RWPE2 (cell line): ENCODE measurements at places on chromosomes 13 and 19.
A peak's percentile ranks its signal among the peaks of the same experiment; 100 is the strongest.

- DNase-seq: no peak
- H3K4me1 ChIP-seq: no peaks in the 10 kb centered on the region
- no peak overlapping the region for H3K27ac ChIP-seq
- H3K4me3 ChIP-seq: no peak overlapping the region
- no peaks in the 10 kb centered on the region for H3K36me3 ChIP-seq
- H3K27me3 ChIP-seq: no peaks in the 10 kb centered on the region
Observed at GRCh38 chr19:48102870-48103751, 7.5 kb downstream of the PLA2G4C start.

- no peak for DNase-seq
- no peaks in the 10 kb centered on the region for H3K27me3 ChIP-seq
- H3K27ac ChIP-seq: no peak overlapping the region
- H3K4me3 ChIP-seq: no peak overlapping the region
- no peaks in the 10 kb centered on the region for H3K36me3 ChIP-seq
Observed at GRCh38 chr19:50214699-50215543, 11.5 kb downstream of the MYH14 start.

GRCh38 chr19:55116859-55117662 is at the start of gene PPP1R12C:
Gene PPP1R12C (minus strand): TSS chr19:55117637. CDS start chr19:55117543, 94 bp downstream.
- H3K4me3 ChIP-seq: peak within 1 kb of the TSS; percentile 92
- no peaks in the 10 kb centered on the region for H3K36me3 ChIP-seq
- no peaks in the 10 kb centered on the region for H3K27me3 ChIP-seq

DNA sequence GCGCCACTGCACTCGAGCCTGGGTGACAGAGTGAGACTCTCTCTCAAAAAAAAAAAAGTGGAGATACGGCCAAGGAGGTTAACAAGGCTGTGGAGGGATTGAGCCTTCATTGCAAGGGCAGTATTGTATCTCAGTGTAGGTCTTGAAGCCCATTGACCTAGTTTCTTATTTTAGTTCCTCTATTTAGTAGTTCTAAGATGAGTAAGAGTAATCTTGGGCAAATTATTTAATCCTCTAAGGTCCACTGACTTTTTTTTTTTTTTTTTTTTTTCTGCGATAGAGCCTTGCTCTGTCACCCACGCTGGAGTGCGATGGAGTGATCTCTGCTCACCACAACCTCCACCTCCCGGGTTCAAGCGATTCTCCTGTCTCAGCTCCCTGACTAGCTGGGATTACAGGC is 14.3 kb upstream of the ILF3 start:
- DNase-seq: no peak
- no peaks in the 10 kb centered on the region for H3K4me1 ChIP-seq
- no peaks in the 10 kb centered on the region for H3K27me3 ChIP-seq

DNA sequence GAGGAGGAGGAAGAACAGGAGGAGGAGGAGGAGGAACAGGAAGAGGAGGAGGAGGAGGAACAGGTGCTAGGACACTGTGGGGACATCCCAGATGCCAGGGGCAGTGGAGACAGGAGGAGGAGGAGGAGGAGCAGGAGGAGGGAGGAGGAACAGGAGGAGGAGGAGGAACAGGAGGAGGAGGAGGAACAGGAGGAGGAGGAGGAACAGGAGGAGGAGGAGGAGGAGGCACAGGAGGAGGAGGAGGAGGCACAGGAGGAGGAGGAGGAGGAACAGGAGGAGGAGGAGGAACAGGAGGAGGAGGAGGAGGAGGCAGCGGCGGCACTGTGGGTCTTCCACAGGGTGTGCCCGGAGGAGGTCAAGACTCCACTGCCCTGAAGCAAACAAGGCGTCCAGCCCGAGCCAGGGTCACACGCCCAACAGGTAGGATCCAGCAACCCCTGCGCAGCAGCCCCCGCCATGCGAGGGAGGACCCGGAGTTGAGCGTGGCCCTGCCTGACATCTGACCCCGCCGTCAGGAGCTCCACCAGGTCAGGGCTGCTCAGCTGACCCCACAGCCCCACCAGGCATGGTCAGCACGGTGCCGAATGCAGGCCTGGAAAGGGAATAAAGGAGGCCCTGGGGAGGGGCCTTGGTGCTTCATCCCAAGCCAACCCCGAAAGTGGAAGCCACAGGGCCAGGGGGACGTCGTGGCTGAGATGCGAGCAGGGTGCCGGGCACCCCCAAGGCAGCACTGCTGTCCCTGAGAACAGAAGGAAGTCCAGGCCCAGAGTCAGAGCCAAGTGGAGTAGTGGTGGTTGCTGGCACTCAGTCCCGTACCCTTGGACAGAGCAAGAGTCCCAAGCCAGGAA is 9.2 kb downstream of the SBNO2 start:
- no peak overlapping the region for H3K4me3 ChIP-seq
- H3K4me1 ChIP-seq: peaks cover 8% of the 10 kb centered on the region
- peak; percentile 52 for DNase-seq
- no peak overlapping the region for H3K27ac ChIP-seq

DNA sequence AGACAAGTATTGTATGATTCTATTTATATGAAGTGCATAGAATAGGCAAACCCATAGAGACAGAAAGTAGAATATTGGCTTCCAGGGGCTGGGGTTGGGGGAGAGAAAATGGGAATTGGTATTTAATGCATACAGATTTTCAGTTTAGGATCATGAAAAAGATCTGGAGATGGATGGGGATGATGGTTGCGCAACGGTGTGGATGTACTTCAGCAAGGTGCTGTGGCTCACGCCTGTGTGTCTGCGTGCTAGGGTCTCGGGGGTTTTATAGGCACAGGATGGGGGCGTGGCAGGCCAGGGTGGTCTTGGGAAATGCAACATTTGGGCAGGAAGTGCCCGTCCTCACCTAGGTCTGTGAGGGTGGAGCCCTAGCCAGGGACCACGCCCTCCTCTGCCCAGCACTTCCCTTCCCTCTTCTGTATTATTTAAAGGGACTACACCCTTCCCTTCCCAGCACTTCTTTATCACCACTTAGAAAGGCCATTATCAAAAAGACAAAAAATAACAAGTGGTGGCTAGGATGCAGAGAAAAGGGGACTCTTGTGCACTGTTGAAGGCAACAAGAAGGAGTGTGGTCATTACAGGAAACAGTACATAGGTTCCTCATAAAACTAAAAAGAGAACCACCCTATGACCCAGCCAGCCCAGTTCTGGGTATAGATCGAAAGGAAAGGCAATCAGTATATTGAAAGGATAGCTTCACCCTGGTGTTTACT is 29.0 kb downstream of the LILRB4 start:
- DNase-seq: no peak
- no peaks in the 10 kb centered on the region for H3K4me1 ChIP-seq
- no peaks in the 10 kb centered on the region for H3K36me3 ChIP-seq
- no peak overlapping the region for H3K4me3 ChIP-seq

DNA sequence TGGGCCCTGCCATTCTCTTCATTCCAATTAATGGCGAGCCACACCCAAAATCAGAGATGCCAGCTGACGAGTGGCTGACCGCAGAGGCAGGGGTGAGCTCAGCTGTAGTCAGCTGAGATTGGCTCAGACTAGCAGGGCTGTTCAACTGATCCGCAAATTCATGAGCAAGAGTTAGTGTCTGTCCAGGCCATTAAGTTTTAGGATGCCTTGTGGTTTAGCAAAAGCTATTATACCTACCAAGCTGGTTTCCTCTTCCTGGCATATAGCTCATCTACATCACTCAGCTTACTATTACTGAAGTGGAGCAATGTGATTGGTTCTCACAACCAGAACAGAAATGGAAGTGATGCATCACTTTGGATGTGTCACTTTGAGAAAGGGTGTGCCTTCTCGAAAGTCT is 148.7 kb downstream of the NALCN start:
- no peak overlapping the region for H3K4me3 ChIP-seq
- H3K27me3 ChIP-seq: no peaks in the 10 kb centered on the region
- no peaks in the 10 kb centered on the region for H3K4me1 ChIP-seq
- DNase-seq: no peak

DNA sequence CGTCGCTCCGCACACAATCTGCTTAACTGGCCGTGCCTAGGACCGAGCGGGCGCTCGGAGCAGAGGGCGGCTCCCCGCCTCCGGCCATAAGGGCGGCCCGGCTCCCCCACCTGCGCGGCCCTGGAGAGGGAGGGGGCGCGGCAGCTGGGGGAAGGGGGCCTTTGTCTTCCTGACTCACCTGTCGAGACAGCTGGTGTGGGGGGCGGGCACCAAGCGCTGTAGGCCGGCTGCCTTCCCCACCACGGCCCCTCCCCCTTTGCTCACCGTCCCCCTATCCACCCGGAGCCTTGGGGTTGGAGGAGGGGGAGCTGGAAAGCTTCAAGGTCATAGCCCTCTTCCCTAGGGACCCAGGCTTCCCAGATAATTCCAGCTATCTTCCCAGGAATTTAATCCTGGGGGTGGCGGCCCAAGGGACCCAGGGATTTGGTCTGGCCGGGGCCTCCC is 1.2 kb downstream of the VASP start:
- H3K27me3 ChIP-seq: no peaks in the 10 kb centered on the region
- H3K36me3 ChIP-seq: peaks cover 35% of the 10 kb centered on the region
- peak; percentile 85 for DNase-seq
- peak overlapping the region; percentile 83 for H3K4me3 ChIP-seq

DNA sequence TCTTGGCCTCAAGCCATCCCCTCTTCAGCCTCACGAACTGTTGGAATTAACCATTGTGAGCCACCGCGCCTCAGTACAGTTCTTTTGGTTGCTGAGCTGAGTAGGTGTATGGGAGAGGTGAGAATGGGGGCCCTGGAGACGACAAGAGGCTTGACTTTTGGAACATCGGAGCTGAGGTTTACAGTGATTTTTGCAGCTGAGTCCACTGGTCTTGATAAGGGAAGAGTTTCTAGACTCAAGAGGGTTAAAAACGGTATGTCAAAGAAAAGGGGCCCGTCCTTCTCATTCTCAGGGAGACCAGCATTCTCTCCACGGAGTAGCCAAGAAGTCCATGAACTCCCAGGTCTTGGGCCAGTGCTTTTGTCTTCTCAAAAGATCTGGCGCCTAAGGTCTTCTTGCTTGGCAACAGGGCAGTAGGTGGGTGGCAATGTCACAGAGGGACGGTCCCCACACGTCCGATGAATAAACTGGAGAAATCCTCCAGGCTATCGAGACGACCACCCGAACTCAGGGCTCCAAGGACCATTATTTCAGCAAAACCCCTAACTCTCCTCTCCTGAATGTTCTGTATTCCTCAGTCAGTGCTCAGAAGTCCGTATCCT is 6.4 kb upstream of the QTRT1 start:
- no peaks in the 10 kb centered on the region for H3K4me1 ChIP-seq
- no peak overlapping the region for H3K27ac ChIP-seq
- H3K4me3 ChIP-seq: no peak overlapping the region
- no peaks in the 10 kb centered on the region for H3K27me3 ChIP-seq

DNA sequence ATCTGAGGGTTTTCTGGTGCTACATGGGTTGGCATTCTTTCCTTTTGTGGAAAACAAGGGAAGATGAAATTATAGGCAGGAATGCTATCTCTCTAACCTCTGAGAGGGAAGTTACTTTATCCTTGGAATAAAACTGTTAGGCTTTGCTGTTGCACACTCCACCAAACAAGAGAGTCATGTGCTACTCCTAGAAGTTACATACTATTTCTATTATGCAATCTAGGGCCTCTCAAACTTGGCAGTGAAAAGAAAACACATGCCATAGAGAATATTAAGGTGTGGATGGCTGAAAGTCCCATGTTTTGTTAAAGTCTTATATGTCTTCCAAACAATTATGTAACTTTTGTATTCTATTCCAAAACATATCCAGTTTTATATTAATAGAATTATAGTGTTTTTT is 367.9 kb downstream of the SLC7A1 start:
- H3K4me1 ChIP-seq: no peaks in the 10 kb centered on the region
- DNase-seq: no peak
- H3K36me3 ChIP-seq: no peaks in the 10 kb centered on the region
- H3K4me3 ChIP-seq: no peak overlapping the region
- no peaks in the 10 kb centered on the region for H3K27me3 ChIP-seq

DNA sequence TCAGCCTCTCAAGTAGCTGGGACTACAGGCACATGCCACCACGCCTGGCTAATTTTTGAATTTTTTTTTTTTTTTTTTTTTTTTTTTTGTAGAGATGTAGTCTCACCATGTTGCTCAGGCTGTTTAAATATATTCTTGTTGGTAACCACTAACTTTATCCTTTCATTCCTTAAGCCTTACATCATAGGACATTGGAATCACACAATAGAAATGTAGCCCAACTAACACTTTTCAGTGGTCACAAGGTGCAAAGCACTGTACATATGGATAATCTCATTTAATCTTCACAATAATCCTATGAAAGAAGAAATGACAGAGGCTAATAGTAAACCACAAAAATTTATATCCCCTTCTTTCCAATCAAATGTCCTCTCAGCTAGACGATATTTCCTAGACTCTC is 417.8 kb upstream of the DACH1 start:
- H3K27ac ChIP-seq: no peak overlapping the region
- no peaks in the 10 kb centered on the region for H3K27me3 ChIP-seq
- H3K4me3 ChIP-seq: no peak overlapping the region
- DNase-seq: no peak
- no peaks in the 10 kb centered on the region for H3K4me1 ChIP-seq

- DNase-seq: no peak
- no peaks in the 10 kb centered on the region for H3K36me3 ChIP-seq
- no peaks in the 10 kb centered on the region for H3K4me1 ChIP-seq
- H3K27ac ChIP-seq: no peak overlapping the region
- H3K27me3 ChIP-seq: no peaks in the 10 kb centered on the region
Observed at GRCh38 chr13:99916366-99917103, 55.0 kb downstream of the ZIC5 start.

DNA sequence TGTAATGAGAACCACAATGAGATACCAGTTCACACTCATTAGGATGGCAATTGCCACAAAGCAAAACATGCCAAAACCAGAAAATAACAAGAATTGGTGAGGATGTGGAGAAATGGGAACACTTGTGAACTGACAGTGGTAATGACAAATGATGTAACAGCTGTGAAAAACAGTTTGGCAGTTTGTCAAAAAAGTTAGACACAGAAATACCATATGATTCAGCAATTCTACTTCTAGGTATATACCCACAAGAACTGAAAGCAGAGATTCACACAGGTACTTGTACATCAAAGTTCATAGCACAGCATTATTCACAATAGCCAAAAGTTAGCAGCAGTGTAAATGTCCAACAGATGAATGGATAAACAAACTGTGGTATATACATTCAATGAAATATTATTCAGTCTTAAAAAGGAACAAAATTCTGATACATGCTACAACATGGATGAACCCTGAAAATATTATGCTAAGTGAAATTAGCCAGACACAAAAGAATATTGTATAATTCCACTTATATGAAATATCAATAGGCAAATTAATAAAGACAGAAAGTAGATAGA is 96.5 kb downstream of the UGGT2 start:
- no peak overlapping the region for H3K27ac ChIP-seq
- DNase-seq: no peak
- peaks cover 11% of the 10 kb centered on the region; the same call in 1 of the 2 replicates for H3K36me3 ChIP-seq
- no peaks in the 10 kb centered on the region for H3K4me1 ChIP-seq
- no peaks in the 10 kb centered on the region for H3K27me3 ChIP-seq
- H3K4me3 ChIP-seq: no peak overlapping the region
